ENCODE measurements at places on chromosomes 2 and 18.
A peak's percentile ranks its signal among the peaks of the same experiment; 100 is the strongest.

- DNase-seq: peak; percentile 73
These were observed 83.1 kb downstream of the FARSB start for GRCh38 chr2:222572751-222573174.

- no peak for DNase-seq
These were observed 244.8 kb upstream of the SIX2 start for GRCh38 chr2:45254025-45254424.

- no peak for DNase-seq
These were observed 49.3 kb upstream of the STK17B start for GRCh38 chr2:196220671-196221070.

GRCh38 chr18:45463451-45463850 is 151.8 kb upstream of the SLC14A2 start:
- no peak for DNase-seq

- no peak for DNase-seq
These were observed 3.5 kb upstream of the EMILIN1 start for GRCh38 chr2:27074738-27075565.

GRCh38 chr18:42401131-42401673 is 446.2 kb downstream of the PIK3C3 start:
- DNase-seq: no peak

DNA sequence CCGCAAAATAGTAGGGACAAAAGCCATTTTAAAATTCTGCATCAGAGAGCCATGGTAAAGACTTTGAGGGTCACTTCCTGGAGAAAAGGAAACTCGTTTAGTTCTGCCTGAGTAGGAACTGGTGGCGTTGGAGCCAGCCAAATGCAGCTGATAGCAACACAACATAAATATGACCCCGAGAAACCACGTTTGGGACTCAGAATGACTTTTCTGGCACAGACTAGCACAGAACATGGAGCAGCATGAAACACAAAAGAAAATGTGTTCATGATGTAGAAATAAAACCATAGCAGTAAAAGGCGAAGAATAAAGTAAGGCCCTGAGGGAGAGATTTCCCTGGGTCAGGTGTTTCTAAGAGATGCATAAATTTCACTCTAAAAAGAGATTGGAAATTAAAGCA is 149.2 kb upstream of the KLHL29 start:
- DNase-seq: no peak

GRCh38 chr18:51339856-51340255 is 142.4 kb upstream of the MEX3C start:
- DNase-seq: peak; percentile 50

GRCh38 chr2:165899311-165899710 is 54.3 kb downstream of the TTC21B start:
- DNase-seq: no peak

DNA sequence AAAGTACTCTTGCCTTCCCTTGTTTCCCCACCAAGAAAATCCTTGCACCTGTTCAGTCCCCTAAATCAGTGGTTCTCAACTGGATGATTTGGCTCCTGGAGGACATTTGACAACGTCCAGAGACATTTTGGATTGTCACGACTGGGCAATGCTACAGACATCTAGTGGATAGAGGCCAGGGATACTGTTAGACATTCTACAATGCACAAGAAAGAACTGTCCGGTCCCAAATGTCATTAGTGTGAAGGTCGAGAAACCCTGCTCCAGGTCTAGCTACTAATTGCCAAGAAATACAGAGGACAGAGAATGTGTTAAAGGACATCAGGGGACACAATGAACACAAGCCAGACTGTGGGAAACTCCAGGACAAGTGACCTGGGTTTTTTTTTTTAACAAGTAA is 60.0 kb downstream of the LRP2 start:
- no peak for DNase-seq

- no peak for DNase-seq
These were observed 6.9 kb downstream of the CCDC195 start for GRCh38 chr2:224709301-224709700.

GRCh38 chr2:136065907-136066306 is 52.0 kb downstream of the CXCR4 start:
- DNase-seq: no peak

DNA sequence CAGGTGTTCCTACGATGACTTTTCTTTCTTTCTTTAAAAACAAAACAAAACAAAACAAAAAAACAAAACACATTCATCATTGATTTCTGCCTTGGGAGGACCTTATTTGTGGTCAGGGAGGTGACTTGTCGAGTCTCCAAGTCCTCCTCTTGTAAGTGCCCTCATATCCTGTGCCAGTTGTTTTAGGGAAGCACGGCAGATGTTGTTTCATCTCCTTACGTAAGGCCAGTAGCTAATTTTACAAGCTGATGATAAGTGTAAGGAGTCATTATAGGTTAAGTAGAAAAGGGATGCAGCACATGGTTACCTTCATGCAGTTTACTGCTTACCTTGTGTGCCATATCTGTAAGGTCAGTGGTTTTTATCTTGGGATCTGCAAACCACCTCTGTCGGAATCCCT is 52.2 kb downstream of the MRPS9 start:
- DNase-seq: no peak

GRCh38 chr2:98895901-98896300 is 40.1 kb downstream of the CRACDL start:
- no peak for DNase-seq

DNA sequence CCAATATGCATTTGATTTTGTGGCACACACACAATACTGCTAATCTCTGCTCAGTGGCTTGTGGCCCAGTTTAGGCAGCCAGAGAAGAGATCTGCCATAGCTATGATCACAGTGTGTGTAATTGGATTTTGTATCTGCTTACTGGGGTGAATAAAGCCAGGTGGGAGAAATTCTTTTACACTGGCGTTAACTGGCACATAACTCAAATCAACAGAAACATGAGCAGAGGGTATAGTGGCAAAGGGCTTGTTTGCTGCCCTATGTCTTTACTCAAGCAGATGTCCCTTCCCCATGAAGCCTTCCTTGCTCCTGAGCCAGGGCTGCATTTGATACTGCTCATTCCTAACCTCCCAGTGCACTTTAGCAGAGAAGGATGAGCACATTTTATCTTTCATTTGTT is 28.5 kb downstream of the STON1 start:
- no peak for DNase-seq

- DNase-seq: no peak
These were observed 64.8 kb upstream of the DARS1 start for GRCh38 chr2:136049991-136050920.

DNA sequence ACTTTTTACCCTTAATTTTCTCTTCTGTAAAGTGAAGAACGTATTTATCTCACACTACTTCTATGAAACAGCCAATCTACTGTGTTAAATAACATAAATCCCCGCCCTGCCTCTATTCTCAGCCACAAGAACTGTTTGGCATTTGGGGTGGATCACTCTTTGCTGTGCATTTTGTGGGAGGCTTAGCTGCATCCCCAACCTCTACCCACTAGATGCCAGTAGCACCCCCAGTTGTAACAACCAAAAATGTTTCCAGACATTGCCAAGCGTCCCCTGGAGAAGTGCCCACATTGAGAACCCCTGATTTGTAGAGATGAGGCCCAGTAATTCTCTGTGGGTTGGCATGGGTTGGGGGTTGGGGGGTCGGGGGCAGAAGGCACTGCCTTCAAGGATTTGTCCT is 94.7 kb upstream of the BOD1L2 start:
- no peak for DNase-seq

GRCh38 chr2:176984987-176985386 is 227.6 kb upstream of the HNRNPA3 start:
- DNase-seq: no peak

GRCh38 chr2:23410596-23410995 is 25.6 kb downstream of the KLHL29 start:
- no peak for DNase-seq

DNA sequence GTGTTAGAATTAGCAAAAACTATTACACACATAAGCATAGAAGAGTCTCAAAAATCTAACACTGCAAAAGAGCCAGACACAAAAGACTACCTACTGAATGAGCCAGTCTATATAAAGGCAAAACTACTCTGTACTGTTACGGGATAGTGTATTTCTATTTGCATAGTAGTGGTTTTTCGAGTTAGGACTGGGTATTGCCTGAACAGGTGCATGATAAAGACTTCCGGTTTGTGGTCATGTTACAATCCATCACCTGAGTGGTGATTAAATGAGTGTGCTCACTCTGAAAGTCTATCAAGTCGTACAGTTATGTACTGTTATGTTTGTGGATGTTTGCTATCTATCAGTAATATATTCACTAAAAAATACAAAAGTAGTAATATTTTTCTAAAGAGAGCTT is 523.3 kb upstream of the SYT4 start:
- no peak for DNase-seq

- no peak for DNase-seq
These were observed 1093.9 kb downstream of the CBLN2 start for GRCh38 chr18:71450257-71450656.

- DNase-seq: no peak
These were observed 157.8 kb downstream of the AGAP1 start for GRCh38 chr2:235651643-235652042.

DNA sequence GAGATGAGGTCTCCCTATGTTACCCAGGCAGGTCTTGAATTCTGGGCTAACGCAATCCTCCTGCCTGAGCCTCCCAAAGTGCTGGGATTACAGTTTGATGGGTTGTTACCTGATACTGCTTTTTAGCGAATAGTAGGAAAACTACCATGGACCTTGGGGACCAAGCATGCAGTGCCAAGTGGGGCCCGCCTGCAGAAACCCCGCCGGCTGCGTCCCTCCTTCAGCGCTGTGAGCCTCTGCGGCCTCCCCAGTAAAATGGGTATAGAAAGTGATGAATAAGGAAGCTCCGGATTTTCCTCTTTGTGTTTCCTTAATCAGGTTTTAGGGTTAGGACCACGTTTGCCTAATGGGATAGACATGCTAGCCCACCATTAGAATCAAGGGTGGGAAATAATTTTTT is 30.4 kb downstream of the RAMP1 start:
- DNase-seq: no peak

DNA sequence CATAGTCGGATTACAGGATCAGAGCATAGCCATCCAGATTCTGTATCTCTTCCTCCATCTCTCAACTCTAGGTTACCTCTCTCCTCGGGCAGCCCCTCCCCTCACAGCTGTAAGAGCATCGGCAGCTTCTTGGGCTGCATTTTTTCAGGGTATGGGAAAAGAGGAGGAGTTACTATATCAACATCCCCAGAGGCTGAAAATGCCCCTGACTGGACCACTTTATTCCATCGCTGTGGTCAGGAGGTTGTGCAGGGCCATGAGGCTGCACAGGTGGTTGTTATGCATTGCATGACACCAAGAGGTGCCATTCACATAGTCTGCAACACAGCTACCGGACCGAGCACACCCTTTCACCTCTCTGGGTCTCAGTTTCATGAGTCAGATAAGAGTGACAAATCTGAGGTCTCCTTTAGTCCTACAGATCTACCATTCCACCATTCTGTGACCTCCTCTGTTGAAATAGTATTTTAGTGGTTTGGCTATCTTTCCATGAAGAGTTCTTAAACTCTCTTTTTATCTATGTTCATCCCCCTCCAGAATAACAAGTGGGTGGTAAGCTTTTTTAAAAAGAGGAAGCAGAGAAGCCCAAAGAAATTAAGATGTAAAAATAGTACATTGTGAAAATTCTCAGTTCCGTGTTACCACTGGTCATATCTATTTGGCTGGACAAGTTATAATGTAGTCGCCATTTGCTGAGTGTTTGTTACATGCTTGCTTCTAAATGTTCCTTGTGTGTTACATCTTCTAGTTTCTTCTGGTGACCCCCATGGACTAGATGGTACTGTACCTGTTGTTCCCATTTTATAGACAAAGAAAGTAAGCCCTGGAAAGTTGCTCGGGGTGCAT is 56.6 kb upstream of the SLC1A4 start:
- DNase-seq: no peak
